ENCODE measurements at places on chromosomes 11 and 22. TPM values are rescaled to one million over a fixed set of nuclear protein-coding genes. Genes with fewer than 3 reads are reported as not detected.

GRCh38 chr11:23236826-23237555, 376.7 kb upstream of the CCDC179 start:
- no peak overlapping the region for H3K4me3 ChIP-seq
- DNase-seq = no peak

GRCh38 chr22:35649636-35650250, 1.5 kb downstream of the APOL6 start:
- no peaks in the 10 kb centered on the region for H3K27me3 ChIP-seq
- H3K36me3 ChIP-seq = peaks cover 17% of the 10 kb centered on the region
- DNase-seq = no peak
- H3K4me3 ChIP-seq = peak overlapping the region; percentile 97

DNA sequence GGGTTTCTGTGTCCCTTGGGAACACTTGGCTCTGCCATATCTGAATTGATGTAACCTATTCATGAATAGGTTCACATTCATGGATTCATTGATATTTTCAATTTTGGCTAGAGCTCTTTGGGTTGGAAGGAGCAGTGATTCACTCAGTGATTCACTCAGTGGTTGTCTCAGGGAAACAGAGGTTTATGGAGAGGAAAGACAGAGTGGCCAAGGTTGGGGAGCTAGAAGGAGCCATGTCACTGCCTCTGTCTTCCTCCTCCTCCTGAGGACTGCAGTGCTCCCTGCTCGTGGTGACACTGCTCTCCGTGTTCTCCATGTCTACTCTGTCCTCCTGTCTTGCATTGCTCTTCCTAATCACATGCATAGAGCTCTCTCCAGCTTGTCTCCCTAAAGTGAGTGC, 17.4 kb downstream of the CEP164 start:
- H3K4me3 ChIP-seq = no peak overlapping the region
- DNase-seq = no peak
- no peaks in the 10 kb centered on the region for H3K36me3 ChIP-seq
- H3K27me3 ChIP-seq = no peaks in the 10 kb centered on the region

GRCh38 chr22:44102121-44102520, 78.0 kb downstream of the PARVB start:
- no peaks in the 10 kb centered on the region for H3K36me3 ChIP-seq
- no peak overlapping the region for H3K4me3 ChIP-seq
- H3K27ac ChIP-seq = no peak overlapping the region
- H3K4me1 ChIP-seq = no peaks in the 10 kb centered on the region
- no peak for DNase-seq

DNA sequence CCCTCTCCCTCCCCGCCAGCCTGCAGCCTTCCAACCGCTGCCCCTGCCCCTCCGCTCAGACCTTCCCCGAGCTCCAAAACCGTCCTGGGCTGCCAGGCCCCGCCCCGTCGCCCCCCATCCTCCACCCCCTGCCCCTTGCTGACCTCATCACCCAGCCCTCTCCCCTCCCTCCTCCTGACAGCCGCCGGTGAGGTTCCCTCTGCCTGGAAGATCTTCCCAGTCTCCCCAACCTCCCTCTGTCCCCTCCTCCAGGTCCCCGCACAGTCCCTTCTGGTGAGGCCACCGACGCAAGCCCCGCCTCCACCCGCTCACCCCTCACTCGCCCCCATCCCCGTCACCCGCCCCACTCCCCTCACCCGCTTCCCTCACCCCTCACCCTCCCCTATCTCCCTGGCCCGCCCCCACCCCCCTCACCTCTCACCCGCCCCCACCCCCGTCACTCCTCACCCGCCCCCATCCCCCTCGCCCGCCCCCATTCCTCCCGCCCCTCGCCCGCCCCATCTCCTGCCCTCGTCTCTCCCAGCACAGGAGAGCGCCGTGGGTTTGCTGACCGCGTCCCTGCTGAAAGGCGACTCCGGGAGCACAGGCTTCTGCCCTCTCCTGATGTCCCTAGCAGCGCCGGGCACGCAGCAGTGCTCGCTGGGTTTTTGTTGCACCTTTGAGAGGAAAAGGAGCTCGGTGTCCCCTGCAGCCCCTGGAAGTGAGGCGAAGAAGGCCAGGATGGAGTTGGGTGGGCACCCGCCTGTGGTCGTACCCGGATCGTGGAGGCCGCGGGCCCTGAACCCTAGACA, 16.4 kb upstream of the UPK3A start:
- H3K4me3 ChIP-seq = peak overlapping the region; percentile 82
- H3K27me3 ChIP-seq = no peaks in the 10 kb centered on the region
- H3K27ac ChIP-seq = peak overlapping the region; percentile 77
- DNase-seq = no peak

DNA sequence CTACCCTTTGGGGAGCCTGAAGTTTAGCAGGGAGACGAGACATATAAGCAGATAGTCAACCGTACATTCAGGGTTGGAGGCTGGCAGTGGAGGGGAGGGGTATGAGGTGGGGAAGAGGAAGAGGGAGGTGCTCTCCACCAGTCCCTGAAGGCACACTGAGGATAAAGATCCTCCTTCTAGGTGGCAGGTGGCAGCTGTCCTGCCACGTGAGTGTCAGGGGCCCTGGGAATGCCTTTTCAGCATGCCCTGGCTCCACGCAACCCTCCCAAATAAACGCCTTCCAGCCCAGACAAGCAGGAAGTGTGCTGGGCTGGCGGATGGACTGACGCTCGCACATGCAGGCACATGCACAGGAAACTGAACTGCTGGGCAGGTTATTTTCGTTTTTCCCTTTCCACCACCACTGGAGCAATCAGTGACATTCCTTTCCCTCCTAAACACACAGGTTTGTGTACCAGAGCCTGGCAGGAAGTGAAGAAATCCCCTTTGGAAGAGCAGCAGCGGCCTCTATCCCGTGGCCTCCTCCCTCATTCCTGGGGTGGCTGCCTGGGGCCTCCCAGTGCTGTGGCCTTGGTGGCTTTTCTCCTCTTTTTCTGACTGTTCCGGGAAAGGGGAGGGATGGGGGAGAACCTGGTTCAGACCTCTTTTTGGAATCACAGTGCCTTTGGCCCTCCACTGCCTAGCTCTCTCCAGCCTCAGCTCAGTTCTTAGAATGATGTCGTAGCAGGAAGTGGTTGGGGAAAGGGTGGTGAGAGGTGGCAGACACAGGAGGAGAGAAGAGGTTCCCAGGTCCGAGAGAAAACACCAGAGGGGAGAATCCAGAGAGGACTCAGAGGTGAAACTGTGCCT, 157.0 kb upstream of the TIMP3 start:
- H3K27ac ChIP-seq = no peak overlapping the region
- H3K36me3 ChIP-seq = no peaks in the 10 kb centered on the region
- no peak overlapping the region for H3K4me3 ChIP-seq
- DNase-seq = peak; percentile 13

DNA sequence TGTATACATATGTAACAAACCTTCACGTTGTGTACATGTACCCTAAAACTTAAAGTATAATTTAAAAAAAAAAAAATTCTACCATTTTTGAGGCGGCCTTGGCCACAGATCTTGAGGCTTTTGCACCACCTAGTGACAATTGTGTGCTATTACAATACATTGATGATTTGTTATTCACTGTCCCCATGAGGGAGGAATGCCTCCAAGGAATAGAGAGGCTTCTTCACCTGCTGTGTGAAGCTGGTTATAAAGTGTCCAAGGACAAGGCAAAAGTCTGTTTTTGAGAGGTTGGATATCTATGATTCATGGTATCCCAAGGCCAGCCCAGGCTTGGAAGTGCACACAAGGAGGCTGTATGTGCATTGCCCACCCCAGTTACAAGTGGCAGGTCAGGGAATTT, 30.7 kb downstream of the SLC22A25 start:
- H3K27ac ChIP-seq = no peak overlapping the region
- H3K27me3 ChIP-seq = peaks cover 72% of the 10 kb centered on the region
- H3K4me3 ChIP-seq = no peak overlapping the region
- peak; percentile 24 for DNase-seq

DNA sequence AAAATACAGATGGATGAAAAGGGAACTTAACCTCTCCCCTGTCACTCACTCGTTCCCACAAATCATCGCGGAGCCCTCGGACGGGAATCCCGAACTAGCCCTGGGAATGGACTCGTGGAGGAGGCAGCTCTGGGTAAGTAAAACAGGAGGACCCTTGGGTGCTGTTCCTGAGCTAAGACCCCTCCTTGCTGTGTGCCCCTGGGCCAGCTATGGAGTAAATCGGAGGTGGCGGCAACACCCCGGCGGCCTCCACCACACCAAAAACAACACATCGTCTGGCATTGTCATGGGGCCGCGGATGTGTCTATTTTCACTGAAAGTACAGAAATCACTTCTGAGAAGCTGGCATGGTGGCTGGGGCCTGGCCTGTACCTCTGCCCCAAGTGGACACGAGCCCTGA, 12.1 kb downstream of the CPT1A start:
- no peaks in the 10 kb centered on the region for H3K27me3 ChIP-seq
- H3K27ac ChIP-seq = no peak overlapping the region
- no peaks in the 10 kb centered on the region for H3K36me3 ChIP-seq
- no peak overlapping the region for H3K4me3 ChIP-seq
- no peak for DNase-seq

DNA sequence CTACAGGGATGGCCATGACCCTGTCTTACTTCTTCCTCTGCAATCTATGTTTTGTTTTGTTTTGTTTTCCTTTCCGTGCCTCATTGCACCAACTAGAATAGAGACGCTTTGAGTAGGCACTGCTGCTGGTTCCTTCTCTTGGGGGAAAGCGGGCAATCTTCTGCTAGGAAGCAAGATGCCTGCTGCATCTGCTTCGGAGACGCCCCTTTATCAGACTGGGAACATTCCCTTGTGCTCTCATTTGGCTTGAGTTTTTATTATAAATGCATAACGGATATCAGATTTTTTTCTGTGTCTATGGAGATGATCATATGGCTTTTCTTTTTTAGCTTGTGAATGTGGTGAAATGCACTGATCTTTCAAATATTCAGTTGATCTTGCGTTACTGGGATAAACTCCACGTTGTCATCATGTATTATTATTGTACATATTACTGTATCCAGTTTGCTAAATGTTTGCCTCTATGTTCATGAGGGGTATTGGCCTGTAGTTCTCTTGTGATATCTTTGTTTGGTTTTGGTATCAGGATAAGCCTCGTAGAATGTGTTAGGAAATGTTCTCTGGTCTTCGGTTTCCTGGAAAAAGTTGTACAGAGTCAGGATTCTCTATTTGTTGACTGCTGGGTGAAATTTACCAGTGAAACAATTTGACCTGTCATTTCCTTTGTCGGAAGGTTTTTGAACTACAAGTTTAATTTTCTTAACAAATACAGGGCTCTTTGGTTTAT, 23.4 kb upstream of the KRTAP5-6 start:
- H3K4me1 ChIP-seq = no peaks in the 10 kb centered on the region
- H3K36me3 ChIP-seq = no peaks in the 10 kb centered on the region

GRCh38 chr22:44594951-44595350, 96.9 kb upstream of the RTL6 start:
- DNase-seq = no peak
- no peak overlapping the region for H3K4me3 ChIP-seq
- H3K27me3 ChIP-seq = peaks cover 98% of the 10 kb centered on the region
- H3K4me1 ChIP-seq = no peaks in the 10 kb centered on the region
- H3K27ac ChIP-seq = no peak overlapping the region

DNA sequence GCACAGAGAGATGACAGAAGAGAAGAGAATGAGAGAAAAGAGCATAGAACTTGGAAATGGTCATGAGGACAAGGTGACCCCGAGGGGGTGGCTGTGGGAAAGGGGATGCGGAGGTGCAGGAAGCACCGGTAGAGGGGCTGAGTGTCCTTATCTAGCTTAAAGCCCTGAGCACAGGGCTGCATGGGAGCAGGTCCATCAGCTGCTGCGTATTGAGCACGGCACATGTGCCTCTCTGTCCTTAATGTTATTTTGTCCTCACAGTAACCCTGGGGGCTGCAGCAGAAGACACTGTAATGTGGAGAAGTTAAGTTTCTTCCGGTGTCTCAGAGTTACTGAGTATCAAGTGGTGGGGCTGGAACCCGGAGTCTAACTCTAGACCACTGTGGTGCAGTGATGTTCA, 94.4 kb upstream of the OR4B1 start:
- no peaks in the 10 kb centered on the region for H3K4me1 ChIP-seq
- no peak overlapping the region for H3K27ac ChIP-seq
- H3K36me3 ChIP-seq = peaks cover 25% of the 10 kb centered on the region
- no peaks in the 10 kb centered on the region for H3K27me3 ChIP-seq
- no peak for DNase-seq

DNA sequence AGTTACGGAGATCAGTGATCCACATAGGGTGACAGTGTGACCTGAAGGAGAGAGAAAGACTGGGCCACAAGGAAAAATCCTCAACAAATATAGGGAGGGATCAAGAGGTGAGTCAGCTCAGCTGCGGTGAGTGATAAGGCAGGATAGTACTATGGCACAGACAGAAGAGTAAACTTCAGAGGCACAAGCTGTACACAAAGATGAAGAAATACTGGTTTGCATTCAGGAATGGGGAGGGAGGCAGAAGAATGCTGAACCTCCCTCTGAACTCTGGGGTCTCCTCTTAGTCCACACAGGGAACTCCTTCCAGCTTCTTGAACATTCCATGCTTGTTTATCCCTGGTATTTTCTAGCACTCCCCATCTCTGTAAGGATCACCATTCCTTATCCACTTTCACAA, 162.7 kb downstream of the BARX2 start:
- no peaks in the 10 kb centered on the region for H3K36me3 ChIP-seq
- no peak for DNase-seq
- no peaks in the 10 kb centered on the region for H3K4me1 ChIP-seq

- H3K27me3 ChIP-seq = peaks cover 81% of the 10 kb centered on the region
- no peak overlapping the region for H3K27ac ChIP-seq
- DNase-seq = no peak
- H3K4me3 ChIP-seq = no peak overlapping the region
Observed at GRCh38 chr11:45133878-45134277, 12.6 kb upstream of the PRDM11 start.

DNA sequence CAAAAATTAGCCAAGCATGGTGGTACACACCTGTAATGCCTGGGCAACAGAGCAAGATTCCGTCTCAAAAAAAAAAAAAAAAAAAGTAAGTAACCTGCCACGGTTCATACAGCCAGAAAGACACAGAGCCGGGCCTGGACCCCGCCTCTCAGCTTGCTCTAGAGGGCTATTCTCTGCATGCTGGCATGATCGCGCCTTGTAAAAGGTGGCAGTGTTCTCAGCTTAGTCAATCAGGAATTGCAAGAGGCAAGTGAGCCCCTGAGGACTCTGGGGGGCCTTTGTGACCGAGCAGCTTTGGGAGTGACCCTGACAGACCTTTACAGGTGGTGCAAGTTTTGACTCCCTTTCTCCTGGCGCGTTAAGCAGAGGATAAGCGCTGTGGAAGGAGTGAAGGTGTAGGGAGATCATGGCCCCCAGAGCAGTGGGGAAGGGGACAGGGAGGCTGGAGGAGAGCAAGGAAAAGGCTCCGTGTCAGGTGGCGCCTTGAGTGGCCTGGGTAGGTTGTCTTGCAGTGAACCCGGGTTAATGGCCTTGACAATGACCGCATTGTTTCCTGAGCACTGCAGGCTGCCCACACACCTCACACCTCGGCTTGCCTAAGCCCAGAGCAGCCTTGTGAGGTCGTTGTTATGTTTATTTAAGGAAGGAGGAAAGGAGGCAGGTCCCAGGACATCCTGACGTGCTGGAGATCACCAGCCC, 48.9 kb downstream of the CDPF1 start:
- H3K27ac ChIP-seq = peak overlapping the region; percentile 11
- peaks cover 36% of the 10 kb centered on the region for H3K4me1 ChIP-seq
- peaks cover 20% of the 10 kb centered on the region for H3K36me3 ChIP-seq
- DNase-seq = peak; percentile 77

Gene SCARF2
- 0.68 TPM for total RNA-seq

Gene PYGM
- total RNA-seq = 1.8 TPM

Gene CST6
- 21.5 TPM for total RNA-seq

Gene INCENP
- total RNA-seq = 94.3 TPM

Gene PRG3
- total RNA-seq = not detected

Gene OR1S2
- not detected for total RNA-seq

Gene ELMOD1
- 0.35 TPM for total RNA-seq

Gene TUB
- 1.5 TPM for total RNA-seq

Gene KRTAP5-2
- total RNA-seq = not detected

Gene USH1C
- 32.1 TPM for total RNA-seq

Measured in Calu3 (cell line).